ENCODE measurements at places on chromosomes 7 and 10.
A peak's percentile ranks its signal among the peaks of the same experiment; 100 is the strongest.

DNA sequence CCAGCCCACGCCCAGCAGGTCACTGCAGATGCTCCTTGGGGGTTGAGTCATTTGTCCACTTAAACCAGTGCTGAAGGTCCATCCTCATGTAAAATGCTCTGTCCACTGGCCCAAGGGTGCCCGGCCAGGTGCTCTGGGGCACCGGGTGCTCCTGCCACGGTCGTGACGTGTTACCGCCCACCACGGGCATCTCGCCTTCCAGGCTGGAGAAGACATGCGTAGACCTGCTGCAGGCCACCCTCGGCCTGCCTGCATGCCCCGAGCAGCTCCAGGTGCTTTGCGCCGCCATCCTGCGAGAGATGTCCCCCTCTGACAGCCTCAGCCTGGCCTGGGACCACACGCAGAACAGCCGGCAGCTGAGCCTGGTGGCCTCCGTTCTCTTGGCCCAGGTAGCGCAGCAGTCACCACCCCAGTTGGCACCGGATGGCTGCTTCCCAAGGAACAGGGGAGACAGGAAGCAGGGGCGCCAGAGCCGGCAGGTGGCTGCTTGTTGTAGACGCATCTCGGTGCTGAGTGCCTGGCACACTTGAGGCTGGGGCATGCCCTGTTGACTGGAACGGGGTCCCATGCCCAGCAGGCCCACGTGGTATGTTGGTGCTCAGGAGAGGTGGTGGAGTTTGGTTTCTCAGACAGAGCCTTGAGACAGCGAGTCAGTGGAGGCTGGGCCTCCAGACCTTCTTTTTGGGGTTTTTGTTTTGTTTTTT lies 6.1 kb downstream of the AP5Z1 start:
- no peak for DNase-seq

DNA sequence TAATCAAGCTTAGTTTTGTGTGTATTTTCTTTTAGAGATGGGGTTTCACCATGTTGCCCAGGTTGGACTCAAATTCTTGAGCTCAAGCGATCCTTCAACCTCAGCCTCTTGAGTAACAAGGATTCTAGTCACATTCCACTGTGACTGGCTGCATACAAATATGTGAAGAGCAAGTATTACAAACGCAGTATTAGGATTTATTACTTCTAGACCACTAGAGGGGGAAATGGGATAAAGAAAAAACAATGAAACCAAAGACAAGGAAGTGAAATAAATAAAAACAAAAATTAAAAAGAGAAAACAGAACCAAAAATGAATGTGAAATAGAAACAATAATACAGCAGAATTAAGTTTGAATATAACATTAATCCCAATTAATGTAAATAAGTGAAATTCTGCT lies 308.7 kb downstream of the ANKRD30A start:
- no peak for DNase-seq

GRCh38 chr7:142500366-142500765 lies 242.5 kb upstream of the PRSS58 start:
- no peak for DNase-seq

- no peak for DNase-seq
Measured at GRCh38 chr7:139851770-139852481, 22.9 kb downstream of the TBXAS1 start.

- DNase-seq = no peak
Measured at GRCh38 chr7:22563032-22563501, 63.1 kb upstream of the STEAP1B start.

GRCh38 chr10:52228556-52228955 lies 85.5 kb upstream of the DKK1 start:
- no peak for DNase-seq

DNA sequence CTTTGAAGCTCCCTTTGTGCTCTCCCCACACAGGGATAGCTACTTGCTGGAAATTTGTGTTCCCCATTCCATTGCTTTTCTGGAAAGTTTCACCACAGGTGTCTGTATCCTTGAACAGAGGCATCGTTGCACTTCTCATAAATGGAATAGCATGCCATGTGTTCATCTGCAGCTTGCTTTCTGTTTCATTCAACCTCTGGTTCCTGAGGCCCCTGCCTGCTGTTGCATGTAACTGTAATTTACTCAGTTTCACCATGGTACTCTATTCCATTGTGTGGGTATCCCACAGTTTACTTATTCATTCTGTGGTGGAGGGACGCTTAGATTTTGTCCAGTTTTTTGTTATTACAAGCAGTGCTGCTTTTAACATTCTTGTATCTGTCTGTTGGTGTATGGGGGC lies 32.0 kb downstream of the EEPD1 start:
- no peak for DNase-seq

- DNase-seq = peak; percentile 36
Measured at GRCh38 chr7:39950473-39951225, 593 bp downstream of the CDK13 start.

GRCh38 chr10:92126100-92126650 lies 164.7 kb downstream of the CPEB3 start:
- no peak for DNase-seq

DNA sequence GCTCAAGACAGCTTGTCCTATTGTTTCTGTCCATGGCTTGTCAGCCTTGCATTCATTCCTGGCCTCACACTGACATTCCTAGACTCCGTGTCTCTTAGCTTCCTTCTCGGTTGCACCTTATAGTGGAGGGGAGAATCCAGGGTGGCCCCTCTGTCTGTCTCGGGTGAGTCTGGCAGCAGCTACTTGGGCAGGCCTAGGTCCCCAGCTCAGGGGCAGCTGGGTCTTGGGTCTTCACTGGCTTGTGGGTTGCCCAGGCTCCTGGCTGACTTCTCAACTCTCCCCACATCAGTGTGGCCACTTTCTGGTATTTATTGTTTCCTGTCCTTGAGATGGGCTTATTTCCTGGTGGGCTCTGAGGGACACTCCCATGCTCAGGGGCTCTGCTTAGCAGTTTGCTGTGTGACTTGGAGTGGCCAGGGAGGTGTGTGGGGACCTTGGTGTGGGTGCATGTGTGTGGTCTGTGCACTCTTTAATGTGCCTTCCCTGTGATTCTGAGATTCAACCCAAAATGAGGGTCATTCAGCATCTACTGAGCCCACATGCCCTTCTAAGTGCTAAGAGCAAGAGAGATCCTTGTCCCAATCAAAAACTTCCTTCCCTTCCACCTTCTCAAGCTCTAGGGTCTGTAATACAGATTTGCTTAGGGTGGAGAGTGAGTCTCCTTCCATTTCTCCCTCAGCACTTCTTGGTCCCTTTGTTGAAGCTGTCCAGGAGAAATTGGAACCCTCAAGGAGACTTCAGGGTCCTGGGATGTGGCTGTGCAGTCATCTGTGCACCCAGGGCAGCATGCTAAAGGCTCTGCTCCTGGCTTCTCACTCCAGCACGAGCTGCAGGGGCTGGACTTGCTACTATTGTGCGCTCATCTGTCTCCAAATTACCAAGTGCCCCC lies 20.1 kb downstream of the UPP1 start:
- no peak for DNase-seq

GRCh38 chr10:118818621-118819221 lies 64.0 kb upstream of the CACUL1 start:
- no peak for DNase-seq

DNA sequence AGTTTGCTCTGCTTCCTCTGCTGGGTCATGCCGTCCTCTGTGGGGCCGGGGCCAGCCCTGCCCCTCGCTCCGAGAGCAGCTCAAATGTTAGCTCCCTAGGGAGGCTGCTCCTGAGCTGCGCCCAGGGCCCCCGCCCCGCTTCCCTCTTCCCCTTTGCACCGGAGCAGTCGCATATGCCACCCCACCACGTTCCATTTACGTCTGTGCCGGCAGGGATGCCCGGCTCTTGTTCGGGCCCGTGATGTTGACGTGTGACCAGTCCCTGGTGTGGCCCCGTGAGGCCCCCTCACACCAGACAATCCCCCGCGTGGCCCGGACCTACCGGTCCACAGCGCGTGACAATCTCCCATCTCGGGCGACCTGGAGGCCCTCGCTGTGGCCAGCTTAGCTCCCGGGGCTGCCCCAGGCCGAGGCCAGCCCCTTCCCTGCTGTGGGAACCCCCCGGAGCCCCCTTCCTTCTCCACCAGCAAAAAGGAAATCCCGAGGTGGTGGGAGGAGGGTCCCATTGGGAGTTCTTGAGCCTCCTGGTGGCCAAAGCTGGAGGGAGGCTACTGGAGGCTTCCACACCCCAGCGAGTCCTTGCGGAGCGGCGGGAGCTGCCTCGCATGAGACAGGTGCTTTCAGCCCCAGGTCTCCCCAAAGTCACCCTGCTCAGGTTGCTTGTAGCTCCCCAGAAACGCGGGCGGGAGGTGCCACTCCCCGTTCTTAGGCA lies 15.2 kb downstream of the FAM20C start:
- DNase-seq = no peak

DNA sequence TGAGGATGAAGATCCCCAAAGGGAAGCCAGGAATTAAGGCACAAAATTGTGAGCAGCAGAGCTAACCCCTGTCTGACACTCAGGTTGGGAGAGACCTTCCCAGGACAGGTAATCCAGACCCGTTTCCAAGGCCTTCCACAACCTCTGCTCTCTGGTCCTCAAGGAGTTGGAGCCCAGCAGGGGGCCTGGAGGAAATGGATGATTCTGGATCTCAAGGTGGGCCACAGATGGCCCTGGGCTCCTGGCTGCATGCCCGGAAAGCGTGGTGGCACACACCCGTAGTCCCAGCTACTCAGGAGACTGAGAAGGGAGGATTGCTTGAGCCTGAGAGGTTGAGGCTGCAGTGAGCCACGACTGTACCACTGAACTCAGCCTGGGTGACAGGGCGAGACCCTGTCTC lies 42.3 kb downstream of the DPYSL4 start:
- no peak for DNase-seq

DNA sequence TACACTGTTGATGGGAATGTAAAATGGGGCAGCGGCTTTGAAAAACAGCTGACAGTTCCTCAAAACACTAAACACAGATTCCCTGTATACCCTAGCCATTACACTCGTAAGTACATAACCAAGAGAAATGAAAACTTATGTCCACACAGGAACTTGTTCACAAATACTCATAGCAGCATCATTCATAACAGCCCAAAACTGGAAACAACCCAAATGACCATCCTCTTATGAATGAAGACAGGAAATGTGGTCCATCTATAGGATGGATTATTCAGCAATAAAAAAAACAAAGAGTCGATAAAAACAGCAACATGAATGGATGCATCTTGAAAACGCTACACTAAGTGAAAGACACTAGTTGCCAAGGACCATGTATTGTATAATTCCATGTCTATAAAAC lies 23.7 kb downstream of the NMT2 start:
- DNase-seq = no peak

DNA sequence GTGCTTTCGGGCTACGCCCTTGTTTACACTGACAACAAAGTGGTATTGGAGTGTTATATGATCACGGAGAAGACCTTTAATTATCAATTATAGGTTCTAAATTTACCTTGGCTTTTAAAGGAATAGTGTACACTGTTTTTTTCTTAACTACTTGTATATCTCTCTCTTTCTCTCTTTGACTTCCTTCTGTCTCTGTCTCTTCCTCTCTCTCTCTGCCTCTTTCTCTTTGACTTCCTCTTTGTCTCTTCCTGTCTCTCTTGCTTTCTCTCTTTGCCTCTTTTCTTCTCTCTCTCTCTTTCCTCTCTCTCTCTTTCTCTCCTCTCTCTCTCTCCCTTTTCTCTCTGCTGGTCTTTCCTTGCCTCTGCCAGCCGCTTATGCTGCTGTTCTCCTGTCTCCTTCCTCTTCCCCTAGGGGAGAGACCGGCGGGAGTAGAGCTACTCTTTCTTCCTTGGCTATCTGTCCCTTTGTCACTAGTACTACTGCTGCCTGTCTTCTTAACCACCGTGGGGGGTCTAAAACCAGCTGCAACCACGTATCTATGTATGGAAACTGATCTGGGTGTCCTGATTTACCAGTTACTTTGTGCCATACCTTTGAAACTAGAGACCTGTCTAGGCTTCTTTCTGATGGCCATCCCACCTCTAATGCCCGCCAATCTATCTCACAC lies 36.9 kb upstream of the GSDME start:
- DNase-seq = no peak

- no peak for DNase-seq
Measured at GRCh38 chr10:129396021-129396722, 70.9 kb upstream of the MGMT start.

All from stimulated activated naive CD4-positive, alpha-beta T cell treated with Interleukin-2 at 50 U/mL for 16 hours (primary cell).